ENCODE measurements at places on chromosomes 2 and 18. TPM values are rescaled to one million over a fixed set of nuclear protein-coding genes. Genes with fewer than 3 reads are reported as not detected.

GRCh38 chr2:25386971-25387875 lies 45.5 kb upstream of the DNMT3A start:
- DNase-seq: peak; percentile 74

DNA sequence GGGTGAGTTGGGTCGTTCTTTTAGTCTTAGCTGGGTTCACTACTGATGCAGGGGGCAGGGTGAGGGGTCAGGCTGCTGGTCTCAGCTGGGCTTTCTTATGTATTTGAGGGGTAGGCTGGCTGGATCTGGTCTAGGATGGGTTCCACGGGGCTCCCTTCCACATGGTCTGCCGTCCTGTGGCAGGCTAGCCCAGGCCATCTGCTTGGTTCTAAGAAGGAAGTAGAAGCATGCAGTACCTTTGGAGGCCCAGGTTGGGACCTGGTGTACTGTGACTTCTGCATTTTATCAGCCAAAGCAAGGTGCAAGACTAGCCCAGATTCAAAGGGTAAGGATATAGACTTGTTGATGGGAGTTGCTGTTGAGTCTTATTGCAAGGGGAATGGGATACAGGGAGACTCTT lies 35.5 kb upstream of the MGAT5 start:
- DNase-seq: no peak

GRCh38 chr2:134268265-134268664 lies 14.4 kb downstream of the MGAT5 start:
- DNase-seq: no peak

- no peak for DNase-seq
Measured at GRCh38 chr2:156736950-156737349, 300.8 kb downstream of the GPD2 start.

DNA sequence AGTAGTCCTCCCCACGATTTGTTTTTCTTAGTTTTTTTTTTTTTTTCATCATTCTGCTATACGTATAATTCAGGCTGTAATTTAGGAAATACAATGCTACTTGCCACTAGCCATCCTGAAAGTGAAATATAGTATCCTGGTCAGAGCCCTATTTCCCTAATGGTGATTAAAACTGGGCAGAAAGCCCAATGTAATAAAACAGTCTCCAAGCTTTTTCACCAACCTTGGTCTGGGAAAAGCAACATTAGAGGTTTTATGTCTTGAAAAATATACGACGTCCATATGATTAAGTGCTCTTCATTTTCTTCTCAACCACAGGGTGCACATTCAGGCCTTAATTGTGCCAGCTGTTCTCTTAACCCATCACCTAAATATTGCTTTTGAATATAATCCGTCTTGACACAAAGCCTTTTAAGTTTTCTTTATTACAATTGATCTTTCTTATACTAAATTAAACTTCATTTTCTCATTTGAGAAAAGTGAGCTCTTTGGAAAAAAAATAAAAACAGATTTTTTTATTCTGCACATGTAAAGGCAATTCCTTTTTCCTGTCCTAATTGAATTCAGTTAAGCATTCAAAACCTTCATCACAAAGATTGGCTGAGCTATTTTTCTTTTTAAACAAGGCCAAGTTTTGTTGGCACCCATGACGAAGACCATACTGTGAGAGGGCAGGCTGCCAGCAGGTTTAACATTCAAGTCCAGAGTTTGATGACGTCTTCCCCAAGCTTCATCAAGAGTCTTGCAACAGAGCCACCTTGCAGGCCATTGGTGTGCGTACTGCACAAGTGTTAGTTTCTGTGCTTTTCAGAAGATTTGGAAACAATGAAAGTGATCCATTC lies 52.7 kb downstream of the MAP2 start:
- DNase-seq: no peak

DNA sequence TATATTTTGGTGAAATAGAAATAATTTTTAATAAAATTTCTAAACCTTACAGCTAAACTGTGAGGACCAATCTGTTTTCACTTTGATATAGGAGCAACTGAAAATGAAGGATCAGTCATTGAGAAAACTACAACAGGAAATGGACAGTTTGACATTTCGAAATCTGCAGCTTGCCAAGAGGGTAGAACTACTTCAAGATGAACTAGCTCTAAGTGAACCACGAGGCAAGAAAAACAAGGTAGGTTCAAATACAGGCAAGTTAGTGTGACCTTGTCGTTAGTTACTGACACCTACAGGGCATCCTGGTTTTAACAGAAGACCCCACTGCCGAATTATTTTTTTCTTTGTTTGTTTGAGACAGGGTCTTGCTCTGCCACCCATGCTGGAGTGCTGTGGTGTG lies 75.5 kb upstream of the STON1 start:
- no peak for DNase-seq

DNA sequence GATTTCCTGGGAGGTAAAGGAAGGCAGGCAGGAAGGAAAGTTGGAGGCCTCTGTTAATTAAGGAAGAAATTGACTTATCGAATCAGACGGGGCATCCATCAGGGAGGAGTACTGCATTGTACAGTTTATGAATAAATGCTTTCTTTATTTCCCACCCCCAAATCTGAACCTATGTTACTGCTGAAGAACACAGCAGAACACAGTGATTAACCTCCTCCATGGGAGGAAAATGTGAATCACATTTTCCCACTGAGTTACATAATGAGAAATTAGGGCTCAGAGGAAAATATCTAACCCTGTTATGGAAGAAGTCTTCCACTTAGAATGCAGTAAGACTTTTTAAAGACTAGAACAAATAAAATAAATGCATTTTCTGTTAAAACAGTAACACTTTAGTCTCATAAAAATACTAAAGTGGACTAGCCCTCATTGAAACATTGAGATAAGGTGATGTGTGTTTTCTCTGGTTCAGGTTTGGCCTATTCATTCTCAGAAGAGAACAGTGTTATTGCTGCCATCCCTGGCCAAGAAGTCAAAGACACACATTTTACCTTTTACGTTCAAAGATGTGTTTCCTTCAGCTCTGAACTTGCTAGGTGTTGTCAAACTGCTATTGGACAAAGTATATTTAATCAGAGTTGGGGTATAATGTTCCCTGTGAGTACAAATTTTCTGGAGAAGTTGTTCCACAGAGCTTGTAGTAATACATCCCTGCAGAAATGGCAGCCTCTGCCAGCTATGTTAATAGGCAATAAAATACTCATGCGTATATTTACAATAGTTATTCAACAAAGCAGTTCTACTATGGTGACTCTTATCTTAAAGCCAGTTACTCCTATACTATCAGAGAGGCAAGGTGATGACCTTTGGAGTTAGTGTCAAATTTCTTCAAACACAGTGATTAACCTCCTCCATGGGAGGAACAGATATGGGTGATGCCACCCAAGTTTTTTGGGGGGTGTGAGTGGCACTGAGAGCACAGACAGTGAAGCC lies 11.1 kb downstream of the DNAH6 start:
- DNase-seq: no peak

- no peak for DNase-seq
Measured at GRCh38 chr2:100924122-100924519, 78.0 kb upstream of the RPL31 start.

- no peak for DNase-seq
Measured at GRCh38 chr2:232779934-232780333, 3.6 kb upstream of the KCNJ13 start.

DNA sequence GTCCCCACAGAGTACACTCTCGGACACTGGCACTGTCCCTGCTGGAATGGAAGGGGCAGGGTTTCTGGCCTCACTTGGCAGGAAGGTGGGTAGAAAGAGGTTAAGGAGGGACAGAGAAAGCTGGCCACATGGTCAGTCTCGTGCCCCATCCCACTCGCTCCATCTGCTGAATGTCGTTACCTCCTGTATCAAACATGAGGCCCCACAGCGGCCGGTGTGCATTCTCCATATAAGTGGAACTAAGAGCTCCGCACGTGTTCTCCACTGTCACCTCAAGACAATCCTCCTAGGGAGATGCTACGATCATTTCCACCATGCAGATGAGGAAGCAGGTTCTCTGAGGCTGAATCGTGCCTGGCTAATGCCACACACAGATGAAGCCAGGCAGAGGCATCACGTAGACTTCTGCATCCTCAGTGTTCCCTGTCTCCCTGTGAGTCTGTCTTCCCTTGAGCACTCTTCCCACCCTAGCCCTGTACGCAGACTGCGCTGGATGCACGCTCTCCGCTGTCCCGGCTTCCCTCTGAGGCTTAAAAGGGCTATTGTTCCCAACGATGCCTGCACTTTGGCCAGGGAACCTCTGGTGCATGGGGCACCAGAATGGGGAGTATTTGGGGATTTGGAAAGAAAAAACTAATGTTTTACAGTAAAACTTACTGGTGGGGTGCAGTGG lies 35.1 kb downstream of the MAL start:
- DNase-seq: peak; percentile 74

GRCh38 chr2:118945881-118946280 lies 3.9 kb downstream of the MARCO start:
- DNase-seq: no peak

GRCh38 chr2:181426672-181427071 lies 30.5 kb upstream of the ITGA4 start:
- DNase-seq: no peak

GRCh38 chr18:78965917-78966792 lies 13.5 kb upstream of the SALL3 start:
- DNase-seq: peak; percentile 66

GRCh38 chr2:237588044-237588696 lies 2.4 kb downstream of the RAB17 start:
- peak; percentile 67 for DNase-seq

GRCh38 chr2:42932271-42933151 lies 140.1 kb upstream of the HAAO start:
- DNase-seq: no peak

GRCh38 chr2:237966250-237966564 lies 607 bp upstream of the UBE2F start:
- no peak for DNase-seq

GRCh38 chr2:11720752-11721151 lies 25.7 kb upstream of the LPIN1 start:
- no peak for DNase-seq

GRCh38 chr2:218959141-218959731 lies at the start of gene CDK5R2:
Gene CDK5R2 (plus strand): TSS chr2:218959666. CDS start chr2:218959821, 155 bp downstream.
- DNase-seq: peak; percentile 86

- DNase-seq: no peak
Measured at GRCh38 chr18:63202828-63203227, 116.7 kb downstream of the BCL2 start.

DNA sequence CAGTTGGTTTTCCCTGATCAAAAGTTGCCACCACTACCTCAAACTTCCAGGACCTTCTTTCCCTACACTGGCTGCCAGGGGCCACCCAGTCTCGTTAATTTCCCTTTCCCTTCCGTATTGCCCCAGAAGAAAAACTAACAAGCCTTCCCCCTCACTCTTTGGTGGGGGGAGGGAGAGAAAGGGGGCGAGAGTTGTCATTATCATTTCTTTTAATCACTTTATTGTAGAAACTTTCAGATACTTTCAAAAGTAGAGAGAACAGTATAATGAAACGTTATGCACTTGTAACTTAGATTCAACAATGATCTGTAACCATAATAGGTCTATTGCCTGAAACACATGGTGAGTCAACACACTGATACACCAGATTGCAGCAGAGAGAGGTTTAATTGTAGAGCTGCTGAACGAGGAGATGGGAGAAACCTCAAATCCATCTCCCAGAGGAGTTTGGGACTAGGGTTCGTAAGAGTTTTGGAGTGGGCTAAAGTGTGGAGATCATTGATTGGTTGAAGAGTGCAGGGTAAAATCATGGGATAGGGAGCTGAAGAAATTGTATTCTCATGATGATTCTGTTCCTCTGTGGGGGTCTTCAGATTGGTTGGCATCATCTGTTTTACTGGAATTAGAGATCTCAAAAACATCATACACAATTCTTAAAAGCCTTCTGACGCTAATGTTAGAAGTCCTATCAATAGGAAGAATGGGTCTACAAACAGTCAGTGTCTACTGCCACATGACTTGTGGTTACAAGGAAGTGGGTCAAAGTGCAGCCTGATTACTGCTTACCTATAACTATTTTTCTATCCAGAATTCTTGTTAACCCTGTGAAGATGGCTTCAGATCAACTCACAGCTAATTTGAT lies 2.6 kb upstream of the RNF149 start:
- DNase-seq: no peak

DNA sequence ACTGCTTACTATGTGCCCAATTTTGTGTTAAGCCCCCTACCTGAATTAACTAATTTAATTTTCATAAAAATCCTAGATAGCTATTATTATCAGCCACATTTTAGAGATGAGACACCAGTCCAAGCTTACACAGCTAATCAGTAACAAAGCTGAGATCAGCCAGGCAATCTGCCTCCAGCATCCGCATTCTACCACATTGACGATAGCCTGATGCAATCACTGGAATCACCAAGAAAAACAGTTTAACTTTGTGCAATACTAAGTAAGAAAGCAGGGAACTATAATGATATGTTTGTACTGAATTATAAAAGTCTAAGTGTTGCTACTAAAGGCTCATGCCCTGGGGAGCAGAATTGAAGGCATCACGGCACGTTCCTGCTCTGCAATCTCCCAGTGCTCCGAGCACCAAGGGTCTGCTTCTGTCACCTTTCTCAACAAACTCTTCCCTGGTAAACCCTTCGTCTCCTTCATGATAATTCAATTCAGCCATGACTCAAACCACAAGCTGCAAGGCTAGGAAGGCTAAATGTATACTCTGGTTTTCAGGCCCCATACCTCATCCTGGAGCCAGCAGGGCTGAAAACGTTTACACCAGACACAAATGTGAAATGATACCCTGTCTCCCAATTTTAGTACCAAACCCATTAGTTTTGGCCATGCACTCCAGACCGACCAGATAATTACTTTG lies 19.4 kb downstream of the KANSL3 start:
- DNase-seq: no peak

- DNase-seq: no peak
Measured at GRCh38 chr2:196187898-196188458, 16.6 kb upstream of the STK17B start.

- no peak for DNase-seq
Measured at GRCh38 chr2:163157891-163158496, 319.4 kb upstream of the KCNH7 start.

GRCh38 chr2:26255759-26256384 lies 11.1 kb downstream of the HADHB start:
- no peak for DNase-seq

DNA sequence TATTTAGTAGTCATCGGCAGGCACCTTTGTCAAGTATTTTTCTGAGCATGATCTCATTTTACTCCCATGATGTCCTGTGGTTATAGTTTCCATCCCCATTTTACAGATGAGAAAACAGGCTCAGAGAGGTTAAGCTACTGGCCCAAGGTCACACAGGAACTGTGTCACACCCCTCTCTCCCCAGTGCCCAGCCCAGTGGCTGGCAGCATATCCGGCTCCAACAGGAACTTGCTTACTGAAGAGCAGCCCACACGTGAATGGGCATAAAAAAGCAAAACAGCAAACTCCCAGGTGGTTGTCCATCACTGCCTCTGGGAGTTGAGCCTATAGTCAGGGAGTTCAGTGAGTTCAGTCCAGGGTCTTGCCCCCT lies 8.3 kb upstream of the KLF11 start:
- DNase-seq: no peak

Gene ALLC
- total RNA-seq: not detected

Gene IRS1
- total RNA-seq: 12.4 TPM

Gene ASB18
- not detected for total RNA-seq

Gene CAPN10
- total RNA-seq: 18.6 TPM

Gene KIAA2012
- not detected for total RNA-seq

Gene CHRND
- total RNA-seq: not detected

Gene CENPA
- not detected for total RNA-seq

Gene ZAP70
- total RNA-seq: 2.4 TPM

Gene GRHL1
- 1.9 TPM for total RNA-seq

Gene CPS1
- 2.7 TPM for total RNA-seq
